ENCODE measurements at places on chromosomes 2 and 18. TPM values are rescaled to one million over a fixed set of nuclear protein-coding genes. Genes with fewer than 3 reads are reported as not detected.

The ALPP gene
- not detected for total RNA-seq

The SPEG gene
- 0.74 TPM for total RNA-seq

The CIB4 gene
- not detected for total RNA-seq

The RAX gene
- total RNA-seq: not detected

The RESP18 gene
- not detected for total RNA-seq

The MAB21L4 gene
- total RNA-seq: not detected

The LRRTM1 gene
- total RNA-seq: not detected

The IKZF2 gene
- total RNA-seq: 10.5 TPM

The REG1B gene
- total RNA-seq: 1.7 TPM

The C2orf80 gene
- not detected for total RNA-seq

The FEV gene
- total RNA-seq: not detected

The KIF5C gene
- 7.3 TPM for total RNA-seq

The DNAJC5G gene
- not detected for total RNA-seq

The CAMKMT gene
- total RNA-seq: 10.0 TPM

The NXPH2 gene
- total RNA-seq: not detected

The CPLX4 gene
- not detected for total RNA-seq

The TFCP2L1 gene
- total RNA-seq: 0.03 TPM

The STK25 gene
- 100 TPM for total RNA-seq

The DQX1 gene
- total RNA-seq: 0.30 TPM

The PARD3B gene
- total RNA-seq: 0.48 TPM

The PPP1R7 gene
- 74.1 TPM for total RNA-seq

The PTPN18 gene
- 26.6 TPM for total RNA-seq

The MGAT4A gene
- total RNA-seq: 32.4 TPM

The RRM2 gene
- 40.9 TPM for total RNA-seq

The PREB gene
- 119 TPM for total RNA-seq

The CCDC178 gene
- not detected for total RNA-seq

The BOLL gene
- total RNA-seq: not detected

The RAMP1 gene
- total RNA-seq: 0.46 TPM

The EML6 gene
- 0.28 TPM for total RNA-seq

The KLHL41 gene
- total RNA-seq: not detected
